ENCODE measurements at places on chromosomes 1 and 21. TPM values are rescaled to one million over a fixed set of nuclear protein-coding genes. Genes with fewer than 3 reads are reported as not detected.

POU3F1 gene
- 1.5 TPM for total RNA-seq

HOOK1 gene
- total RNA-seq, result 2.4 TPM

S100A3 gene
- not detected for total RNA-seq

ZNF436 gene
- 4.6 TPM for total RNA-seq

LRRC53 gene
- not detected for total RNA-seq

NDUFS5 gene
- total RNA-seq, result 150 TPM

FAM72D gene
- total RNA-seq, result 8.7 TPM

KIF17 gene
- not detected for total RNA-seq

COP1 gene
- total RNA-seq, result 51.7 TPM

DNA sequence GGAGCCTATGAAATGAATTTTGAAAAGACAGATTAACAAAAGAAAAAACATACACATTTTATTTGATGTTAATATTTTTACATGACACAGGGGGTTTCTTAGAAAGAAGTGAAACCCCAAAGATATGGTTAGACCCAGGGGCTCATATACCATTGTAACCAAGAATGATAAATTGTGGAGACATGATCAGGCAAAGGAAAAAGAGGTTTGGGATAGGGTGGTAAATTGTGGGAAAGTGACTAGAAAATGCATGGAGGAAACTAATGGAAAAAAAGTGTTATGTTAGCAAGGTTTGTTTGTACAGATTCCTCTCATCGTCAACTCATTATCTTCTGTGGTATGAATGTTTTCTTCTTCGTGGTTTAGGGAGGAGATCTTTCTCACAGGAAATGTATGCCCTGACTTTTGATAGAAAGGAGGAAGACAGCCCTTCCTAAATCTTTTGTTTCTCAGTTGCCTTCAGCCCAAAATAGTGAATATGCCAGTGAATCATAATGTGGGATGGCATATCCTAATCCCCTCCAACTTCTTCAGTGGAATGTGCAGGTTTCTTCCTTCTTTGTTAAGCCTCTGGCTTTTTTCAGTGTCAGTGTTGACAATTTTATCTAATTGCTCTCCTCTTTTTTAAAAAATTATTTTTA lies 140.4 kb upstream of the UBE2U start:
- no peak overlapping the region for H3K4me3 ChIP-seq
- no peaks in the 10 kb centered on the region for H3K36me3 ChIP-seq
- peaks cover 15% of the 10 kb centered on the region for H3K4me1 ChIP-seq

GRCh38 chr1:107394301-107394700 lies 253.5 kb downstream of the NTNG1 start:
- no peak overlapping the region for H3K4me3 ChIP-seq
- H3K27ac ChIP-seq, result no peak overlapping the region
- H3K27me3 ChIP-seq, result peaks cover 2% of the 10 kb centered on the region
- no peaks in the 10 kb centered on the region for H3K36me3 ChIP-seq
- no peaks in the 10 kb centered on the region for H3K4me1 ChIP-seq

DNA sequence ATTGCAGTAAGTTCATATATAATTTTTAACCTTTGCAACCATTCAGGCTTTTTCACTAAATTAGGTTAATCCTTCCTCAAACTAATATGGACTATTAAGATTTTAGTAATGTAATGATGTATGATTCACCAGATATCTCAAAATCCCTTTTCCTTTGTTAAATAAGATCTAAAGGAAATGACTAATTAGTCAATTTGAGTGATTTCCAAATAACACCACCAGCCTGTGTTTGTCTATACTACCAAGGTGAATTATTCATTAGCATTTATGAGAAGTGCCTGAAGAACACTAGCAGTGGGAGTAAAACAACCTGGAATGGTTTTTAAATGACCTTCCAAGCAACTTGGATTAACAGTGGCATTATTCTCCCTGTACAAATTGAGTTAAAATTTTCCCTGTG lies 670.6 kb upstream of the PKN2 start:
- DNase-seq, result no peak
- peaks cover 3% of the 10 kb centered on the region for H3K27me3 ChIP-seq
- H3K27ac ChIP-seq, result no peak overlapping the region
- no peak overlapping the region for H3K4me3 ChIP-seq
- H3K4me1 ChIP-seq, result no peaks in the 10 kb centered on the region

GRCh38 chr1:212466437-212466836 lies 33.7 kb downstream of the NENF start:
- no peaks in the 10 kb centered on the region for H3K36me3 ChIP-seq
- no peak for DNase-seq
- no peaks in the 10 kb centered on the region for H3K4me1 ChIP-seq
- no peak overlapping the region for H3K27ac ChIP-seq

DNA sequence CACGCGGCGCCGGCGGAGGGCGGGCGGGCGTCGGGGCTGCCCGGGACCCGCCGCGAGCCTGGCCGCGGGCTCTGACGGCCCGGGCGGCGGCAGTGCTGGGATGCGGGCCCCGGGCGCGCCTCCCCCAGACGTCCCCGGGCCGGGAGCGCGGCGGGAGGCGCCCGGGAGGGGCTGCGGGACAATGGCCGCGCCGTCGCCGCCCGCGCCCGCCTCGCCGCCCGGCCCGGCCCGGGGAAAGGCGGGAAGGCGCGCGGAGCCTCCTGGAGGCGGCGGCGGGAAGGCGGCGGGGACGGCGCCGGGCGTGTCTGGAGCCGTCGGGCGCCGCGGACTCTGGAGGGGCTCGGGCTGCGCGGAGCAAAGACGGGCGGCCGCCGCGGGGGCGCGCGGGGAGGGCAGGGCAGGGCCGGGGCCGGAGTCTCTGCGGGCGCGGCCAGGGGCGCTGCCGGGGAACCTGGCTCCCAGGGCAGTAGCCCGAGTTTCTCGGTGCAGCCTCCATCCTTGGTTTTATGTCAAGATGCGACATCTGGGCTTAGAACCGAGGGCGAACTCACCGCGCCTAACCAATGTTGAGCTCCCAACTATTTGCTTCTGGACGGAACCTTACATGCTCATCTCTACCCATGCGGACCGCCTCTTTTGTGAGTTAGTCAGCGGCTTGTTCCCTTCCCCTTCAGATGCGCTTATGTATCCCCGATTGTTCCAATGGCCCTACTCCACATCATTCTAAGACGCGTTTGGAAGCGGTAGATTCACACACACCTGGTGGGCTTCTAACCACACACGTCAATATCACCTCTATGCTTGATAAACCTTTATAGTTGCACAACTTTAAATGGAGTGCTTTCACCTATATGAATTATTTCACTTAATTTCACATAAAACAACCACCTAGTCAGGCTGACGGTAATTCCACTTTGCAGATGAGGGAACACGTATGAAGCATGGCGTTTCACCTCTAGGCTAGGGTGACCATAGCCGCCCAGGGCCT lies 651 bp downstream of the ZBTB8A start:
- H3K27me3 ChIP-seq, result peaks cover 73% of the 10 kb centered on the region
- H3K4me3 ChIP-seq, result peak overlapping the region; percentile 80
- peak overlapping the region; percentile 26 for H3K27ac ChIP-seq
- peaks cover 2% of the 10 kb centered on the region for H3K36me3 ChIP-seq
- H3K4me1 ChIP-seq, result peaks cover 12% of the 10 kb centered on the region

GRCh38 chr1:109160071-109160840 lies 46.3 kb downstream of the ELAPOR1 start:
- DNase-seq, result no peak
- H3K4me1 ChIP-seq, result peaks cover 30% of the 10 kb centered on the region
- peaks cover 2% of the 10 kb centered on the region for H3K27me3 ChIP-seq
- no peak overlapping the region for H3K27ac ChIP-seq
- H3K36me3 ChIP-seq, result peaks cover 8% of the 10 kb centered on the region
- H3K4me3 ChIP-seq, result no peak overlapping the region

GRCh38 chr1:3948344-3948743 lies 48.3 kb upstream of the C1orf174 start:
- no peaks in the 10 kb centered on the region for H3K27me3 ChIP-seq
- H3K4me1 ChIP-seq, result no peaks in the 10 kb centered on the region
- no peak overlapping the region for H3K4me3 ChIP-seq
- H3K36me3 ChIP-seq, result no peaks in the 10 kb centered on the region
- no peak overlapping the region for H3K27ac ChIP-seq

GRCh38 chr21:33199100-33199464 lies 30.7 kb upstream of the IFNAR2 start:
- no peaks in the 10 kb centered on the region for H3K36me3 ChIP-seq
- peaks cover 24% of the 10 kb centered on the region for H3K4me1 ChIP-seq
- DNase-seq, result no peak
- H3K27me3 ChIP-seq, result peaks cover 28% of the 10 kb centered on the region
- H3K27ac ChIP-seq, result no peak overlapping the region
- H3K4me3 ChIP-seq, result no peak overlapping the region

DNA sequence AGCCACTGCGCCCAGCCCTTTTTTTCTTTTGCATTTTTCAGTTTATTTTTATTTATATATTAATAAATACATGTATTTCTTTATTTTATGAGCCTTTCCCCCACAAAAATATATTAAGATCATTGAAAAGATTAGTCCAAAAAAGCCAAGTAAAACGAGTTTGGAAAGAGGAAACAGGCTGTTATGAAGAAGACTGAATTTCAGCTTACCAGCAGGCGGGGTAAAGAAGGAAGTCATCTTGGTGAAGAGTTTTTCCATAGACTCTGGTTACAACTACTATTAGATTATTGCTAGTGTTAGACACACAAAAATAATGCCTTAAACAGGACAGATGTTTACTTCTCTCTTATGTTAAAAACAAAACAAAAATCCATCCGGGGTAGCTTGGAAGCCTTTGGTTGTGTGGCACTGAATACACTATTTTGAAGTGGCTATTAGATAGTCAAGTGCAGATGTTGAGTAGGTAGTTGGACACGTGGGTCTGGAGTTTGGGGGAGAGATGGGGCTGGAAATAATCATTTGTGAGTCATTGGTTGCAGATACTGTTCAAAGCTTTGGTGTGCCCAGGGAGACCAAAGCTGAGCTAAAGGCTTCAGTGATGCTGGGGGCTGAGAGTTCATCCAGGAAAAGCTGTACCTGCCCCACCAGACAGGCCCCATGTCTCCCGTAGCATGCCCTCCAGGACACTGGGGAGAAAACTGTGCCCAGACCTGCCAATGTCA lies 8.7 kb upstream of the LRRC71 start:
- no peak overlapping the region for H3K27ac ChIP-seq
- H3K4me1 ChIP-seq, result no peaks in the 10 kb centered on the region
- no peaks in the 10 kb centered on the region for H3K36me3 ChIP-seq
- H3K4me3 ChIP-seq, result no peak overlapping the region

GRCh38 chr1:244409701-244410100 lies 42.0 kb downstream of the ADSS2 start:
- H3K27ac ChIP-seq, result no peak overlapping the region
- H3K4me3 ChIP-seq, result no peak overlapping the region
- DNase-seq, result no peak
- peaks cover 24% of the 10 kb centered on the region for H3K4me1 ChIP-seq
- H3K36me3 ChIP-seq, result peaks cover 55% of the 10 kb centered on the region

DNA sequence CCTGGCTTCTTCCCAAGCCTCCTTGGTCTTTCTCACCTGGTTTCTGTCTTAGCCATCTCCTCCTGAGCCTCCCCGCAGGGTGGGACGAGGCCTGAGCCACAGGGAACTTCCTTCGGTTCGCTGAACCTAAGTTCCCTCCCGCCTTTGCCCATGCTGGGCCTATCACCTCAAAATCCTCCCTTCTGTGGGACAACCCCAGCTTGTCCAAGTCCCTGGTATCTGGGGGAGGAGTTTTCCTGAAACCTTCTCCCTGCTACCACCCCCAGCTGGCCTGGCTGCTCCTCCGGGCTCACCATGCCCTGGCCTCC lies 27.7 kb upstream of the VPS13D start:
- peak overlapping the region; percentile 64 for H3K4me3 ChIP-seq
- no peaks in the 10 kb centered on the region for H3K27me3 ChIP-seq
- H3K4me1 ChIP-seq, result peaks cover 57% of the 10 kb centered on the region
- no peak for DNase-seq
- H3K36me3 ChIP-seq, result peaks cover 35% of the 10 kb centered on the region
- H3K27ac ChIP-seq, result peak overlapping the region; percentile 88

DNA sequence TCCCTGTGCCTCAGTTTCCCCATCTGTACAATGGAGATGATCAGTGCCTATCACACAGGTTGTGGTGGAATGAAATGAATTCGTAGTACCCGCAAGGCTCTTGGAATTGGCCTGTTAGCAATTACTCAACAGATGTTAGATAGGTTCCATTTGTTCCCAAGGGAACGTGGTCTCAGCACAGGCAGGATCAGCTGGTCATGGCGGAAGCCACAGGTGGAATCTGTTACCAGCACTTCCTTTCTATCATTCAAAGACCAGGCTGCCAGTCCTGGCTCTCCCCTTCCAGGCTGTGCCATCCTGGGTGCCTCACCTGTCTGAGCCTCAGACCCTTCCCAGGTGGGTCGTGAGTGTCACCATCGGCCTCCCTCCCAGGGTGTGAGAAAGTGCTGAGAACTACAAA lies 61.5 kb downstream of the FBXO2 start:
- H3K4me3 ChIP-seq, result no peak overlapping the region
- peaks cover 11% of the 10 kb centered on the region for H3K27me3 ChIP-seq
- no peak overlapping the region for H3K27ac ChIP-seq
- H3K36me3 ChIP-seq, result no peaks in the 10 kb centered on the region
